ENCODE measurements at places on chromosomes 13 and 19.

DNA sequence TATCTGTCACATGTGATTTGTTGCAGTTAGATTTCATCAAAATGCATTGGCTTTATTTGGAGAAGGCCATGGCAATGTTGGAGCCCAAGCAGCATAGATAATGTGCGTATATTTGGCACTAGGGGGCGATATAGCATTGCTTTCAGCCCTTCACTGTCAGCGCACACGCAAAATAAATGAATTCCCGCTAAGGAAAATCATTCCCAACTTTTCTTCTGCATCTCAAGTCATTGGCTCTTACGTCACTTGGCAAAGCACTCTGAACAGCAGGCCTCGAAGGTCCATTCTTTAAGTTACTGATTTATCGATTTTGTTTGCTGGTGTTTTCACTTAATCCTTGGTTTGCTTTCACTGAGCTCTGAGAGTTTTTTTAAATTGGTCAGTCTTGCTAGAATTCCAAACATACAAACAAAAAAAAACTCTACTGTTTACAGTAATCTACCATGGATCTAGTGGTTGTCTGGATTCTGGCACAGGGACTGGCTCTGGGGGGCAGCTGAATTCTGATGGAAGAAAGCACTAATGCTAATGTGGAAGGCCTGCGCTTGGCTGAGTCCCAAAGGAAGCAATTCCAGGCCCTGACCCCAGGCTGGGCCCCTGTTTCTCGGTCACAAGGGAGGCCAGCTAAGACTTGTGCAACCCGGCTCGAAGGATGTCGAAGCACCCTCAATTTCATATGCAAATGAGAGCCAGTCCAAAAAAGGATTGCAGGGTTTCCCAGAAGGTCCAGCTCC is 97.7 kb upstream of the IPO5 start:
- no peak for DNase-seq

GRCh38 chr19:53824134-53824611 is at the start of gene NLRP12:
TSS of gene NLRP12 (minus strand) at chr19:53824314. CDS start at chr19:53824174, 140 bp downstream.
- no peak for DNase-seq

DNA sequence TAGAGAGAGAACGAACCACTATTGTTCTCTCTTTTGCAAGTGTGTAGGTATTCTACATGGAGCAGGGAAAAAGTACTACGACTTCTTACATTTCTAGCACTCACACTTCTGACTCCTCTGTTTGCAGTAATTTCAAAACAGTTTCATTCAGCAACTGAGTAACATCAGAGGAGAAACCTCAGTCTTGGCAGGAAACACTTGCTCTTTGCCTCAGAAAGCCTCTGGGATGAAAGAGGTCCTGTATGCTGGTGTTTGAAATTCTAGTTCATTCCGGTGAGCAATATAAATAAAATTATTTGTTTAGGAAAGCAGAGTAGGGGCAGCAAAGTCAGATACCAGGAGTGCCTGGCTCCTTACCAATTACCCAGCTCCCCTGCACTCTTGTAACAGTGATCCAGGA is 595.5 kb downstream of the TBC1D4 start:
- no peak for DNase-seq

DNA sequence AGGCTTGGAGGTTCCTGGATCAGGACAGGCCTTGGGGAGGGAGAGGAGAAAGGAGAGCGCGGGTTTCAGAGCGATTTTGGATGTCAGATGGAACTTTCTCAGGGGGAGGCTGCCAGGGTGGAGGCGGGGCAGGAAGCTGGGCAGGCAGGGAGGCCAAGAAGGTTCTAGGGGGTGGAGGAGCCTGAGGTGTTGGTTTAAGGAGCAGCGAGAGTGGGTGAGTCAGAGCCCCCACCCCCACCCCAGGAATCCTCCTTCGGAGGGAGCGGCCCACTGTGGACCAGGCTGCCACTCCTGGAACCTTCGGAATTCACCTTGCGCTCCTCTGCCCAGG is 15.9 kb upstream of the NOP53 start:
- no peak for DNase-seq

DNA sequence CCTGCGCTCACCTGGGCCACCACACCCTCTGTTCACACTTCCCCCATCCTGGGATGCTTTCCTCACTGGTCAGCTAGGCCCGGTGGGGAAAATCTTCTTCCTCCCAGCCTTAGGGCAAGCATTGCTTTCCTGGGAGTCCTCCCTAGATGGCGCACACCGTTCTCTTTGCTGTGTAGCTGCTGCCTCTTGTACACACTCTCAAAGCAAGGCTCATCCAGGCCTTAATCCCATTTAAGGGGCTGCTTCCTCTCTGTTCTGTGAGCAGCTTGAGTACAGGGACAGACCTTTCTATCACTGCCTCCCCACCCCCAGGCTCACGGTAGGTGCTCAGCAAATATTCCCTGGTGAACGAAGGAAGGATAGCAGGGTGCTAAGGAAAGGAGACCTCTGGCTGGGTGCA is 11.1 kb downstream of the SLC7A10 start:
- DNase-seq: no peak

DNA sequence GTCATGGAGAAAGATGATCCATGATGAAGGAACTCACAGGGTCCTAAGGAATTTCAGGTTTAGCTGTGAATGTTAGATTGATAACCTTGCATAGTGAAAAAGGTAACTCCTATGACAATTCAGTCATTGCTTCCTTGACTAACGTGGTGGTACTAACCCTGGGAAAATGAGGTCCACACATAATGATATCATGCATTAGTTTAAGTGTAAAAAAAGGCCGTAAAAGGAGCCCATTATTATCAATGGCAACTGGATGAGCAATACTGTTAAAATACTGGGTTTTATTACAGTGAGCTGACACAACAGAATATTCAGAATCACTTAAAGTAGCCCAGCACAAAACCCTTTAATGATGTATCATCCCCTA is 515.4 kb downstream of the DCT start:
- DNase-seq: no peak

GRCh38 chr13:24215732-24216131 is 55.2 kb downstream of the SPATA13 start:
- DNase-seq: no peak

DNA sequence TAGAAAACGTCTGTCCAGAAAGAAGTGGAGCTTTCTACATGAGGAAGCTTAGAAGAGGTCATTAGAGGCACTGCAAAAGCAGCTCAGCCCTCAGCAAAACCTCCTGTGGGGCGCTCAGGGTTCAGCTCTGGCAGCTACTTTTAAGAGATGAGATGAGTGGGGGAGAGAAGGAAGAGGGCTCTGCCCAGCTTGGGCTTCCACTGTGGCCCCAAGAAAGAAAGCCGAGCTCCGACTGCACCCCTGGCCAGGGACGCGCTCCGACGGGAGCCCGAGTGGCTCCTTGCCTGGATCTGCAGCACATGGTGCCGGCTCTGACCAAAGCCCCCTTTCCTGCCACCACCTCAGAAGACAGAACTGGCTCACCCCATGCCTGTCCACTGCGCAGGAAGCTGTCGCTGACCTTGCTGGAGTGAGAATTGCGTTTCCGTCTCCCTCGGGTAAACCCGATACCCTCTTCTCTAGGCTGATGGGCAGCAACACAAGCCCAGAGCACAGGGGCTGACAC is 36.4 kb downstream of the NAXD start:
- no peak for DNase-seq

- DNase-seq: no peak
These were observed 58.9 kb downstream of the RFC3 start for GRCh38 chr13:33876716-33877394.

GRCh38 chr19:53977991-53978731 is 13.3 kb upstream of the CACNG6 start:
- DNase-seq: no peak

DNA sequence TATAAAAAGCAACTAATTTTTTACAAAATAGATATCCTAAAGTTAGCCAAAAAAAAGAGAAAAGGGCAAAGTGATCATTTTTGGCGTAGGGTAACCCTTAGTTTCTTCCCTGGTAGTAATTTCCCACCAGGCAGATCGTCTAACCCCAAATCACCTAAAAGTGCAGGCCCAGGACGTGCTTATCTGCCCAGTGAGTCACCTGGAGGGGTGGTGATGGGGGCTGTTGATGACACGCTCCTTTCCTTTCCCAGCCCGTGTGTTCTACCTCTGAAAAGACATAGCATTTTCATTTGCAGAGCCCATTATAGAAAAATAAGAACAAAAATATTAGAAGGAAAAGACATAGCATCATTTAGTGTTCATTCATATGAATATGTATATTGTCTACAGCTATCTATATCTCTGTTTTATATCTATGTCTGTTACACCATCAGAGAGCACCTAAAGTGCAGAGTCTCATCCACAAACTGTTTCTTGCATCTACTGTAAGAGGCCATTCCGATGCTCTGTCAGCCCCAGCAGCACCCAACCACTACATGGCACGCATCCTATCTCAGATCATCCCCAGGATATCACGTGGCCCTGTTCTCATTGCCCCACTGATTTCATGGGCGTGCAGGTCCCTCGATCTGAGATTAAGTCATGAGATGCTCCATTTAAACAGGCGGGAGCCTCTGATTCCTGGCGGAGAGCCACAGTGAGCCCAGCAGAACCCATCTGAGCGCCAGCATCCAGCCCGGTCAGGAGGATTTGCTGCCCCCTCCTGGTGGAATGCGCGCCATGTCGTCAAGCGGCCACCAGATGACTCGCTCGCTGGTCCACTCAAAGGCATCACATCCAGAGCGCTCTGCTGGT is 8.5 kb upstream of the LILRB3 start:
- DNase-seq: peak; percentile 99

DNA sequence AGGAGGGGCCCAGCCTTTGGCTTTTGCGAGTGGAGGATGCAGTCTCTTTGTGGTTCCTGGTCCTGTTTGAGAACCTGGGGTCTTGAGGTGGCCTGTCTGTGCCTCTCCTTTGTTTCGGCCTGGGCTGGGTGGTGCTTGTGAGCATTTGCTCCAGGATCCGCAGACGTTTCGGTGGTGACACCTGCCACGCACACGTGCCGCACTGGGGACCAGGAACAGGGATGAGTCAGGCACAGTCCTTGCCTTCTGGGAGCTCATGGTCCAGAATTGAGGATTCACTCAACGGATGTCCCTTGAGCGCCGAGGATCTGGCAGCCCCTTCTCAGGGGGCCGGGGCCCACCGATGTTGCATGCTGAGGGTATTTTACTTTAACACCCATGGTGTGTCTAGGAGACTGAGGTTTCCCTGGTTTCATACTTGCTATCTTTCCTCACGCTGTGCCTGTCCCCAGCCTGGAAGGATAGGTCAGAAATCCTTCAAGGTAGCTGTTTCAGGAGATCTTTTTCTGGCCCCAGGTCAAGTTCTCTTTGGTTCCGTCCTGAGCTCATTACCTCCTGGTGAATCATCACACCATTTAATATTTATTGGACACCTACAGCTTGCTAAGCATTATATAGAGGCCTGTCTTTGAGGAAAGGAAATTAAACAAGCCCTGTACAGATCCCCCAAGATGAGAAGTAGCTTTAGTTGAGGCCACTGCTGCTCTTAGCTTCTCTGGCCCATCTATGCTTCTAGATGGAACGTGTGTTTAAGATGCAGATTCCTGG is 5.1 kb downstream of the HDGFL2 start:
- DNase-seq: no peak

DNA sequence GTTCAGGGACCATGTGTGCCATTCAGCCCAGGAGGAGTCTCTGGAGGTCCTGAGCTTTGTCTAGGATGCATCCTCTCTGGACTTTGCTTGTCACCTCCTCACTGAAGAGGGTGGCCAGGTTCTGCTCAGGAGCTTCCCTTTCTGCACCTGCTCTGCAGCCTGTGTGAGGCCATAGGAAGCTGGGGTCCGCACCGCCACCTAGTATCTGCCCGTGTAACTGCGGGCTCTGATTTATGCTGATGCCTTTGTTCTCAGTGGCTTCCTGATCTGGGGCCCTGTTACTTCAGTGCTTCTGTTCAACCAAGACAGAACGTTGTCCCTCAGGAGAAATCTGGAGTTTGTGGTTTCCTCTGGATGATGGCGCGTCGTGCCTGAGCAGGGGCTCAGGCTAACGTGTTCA is 15.5 kb downstream of the ZNF610 start:
- no peak for DNase-seq

- no peak for DNase-seq
These were observed 13.1 kb downstream of the NAXD start for GRCh38 chr13:110628477-110628793.

GRCh38 chr13:38872693-38873092 is 117.9 kb downstream of the STOML3 start:
- peak; percentile 16 for DNase-seq

DNA sequence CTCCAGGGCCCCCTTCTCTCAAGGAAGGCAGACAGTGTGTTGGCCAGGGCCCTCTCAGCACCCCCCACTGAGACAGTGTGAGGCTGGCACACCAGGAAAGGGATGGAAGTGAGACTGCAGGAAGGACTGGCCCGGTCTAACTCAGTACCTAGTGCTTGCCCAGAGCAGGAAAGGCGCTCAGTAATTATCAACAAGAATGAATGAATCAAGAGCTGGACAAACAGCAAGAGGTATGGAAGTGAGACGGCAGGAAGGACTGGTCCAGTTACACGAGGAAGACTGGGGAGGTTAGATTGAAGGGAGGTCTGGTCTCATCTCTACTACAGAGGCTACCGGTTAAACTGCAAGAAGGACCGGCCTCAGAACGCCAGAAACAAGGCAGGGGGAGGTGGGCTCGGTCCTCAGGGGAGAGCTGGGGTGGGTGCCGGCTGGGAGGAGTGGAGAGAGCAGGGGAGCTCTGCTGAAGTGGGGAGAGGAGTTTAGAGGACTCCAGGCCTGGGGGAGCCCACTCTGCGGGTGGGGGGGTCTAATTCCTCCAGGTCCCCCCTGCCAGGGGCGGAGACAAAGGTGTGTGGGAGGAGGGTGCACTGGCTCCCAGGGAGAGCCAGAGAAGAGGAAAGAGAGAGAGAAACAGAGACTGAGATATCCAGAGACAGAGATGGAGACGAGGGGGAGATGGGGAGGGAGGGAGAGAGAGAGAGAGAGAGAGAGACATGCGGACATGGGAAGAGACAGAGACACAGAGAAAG is 1.1 kb downstream of the SLC8A2 start:
- no peak for DNase-seq

Measured in memory B cell (primary cell).